ENCODE measurements at places on chromosomes 13 and 19. TPM values are rescaled to one million over a fixed set of nuclear protein-coding genes. Genes with fewer than 3 reads are reported as not detected.

DNA sequence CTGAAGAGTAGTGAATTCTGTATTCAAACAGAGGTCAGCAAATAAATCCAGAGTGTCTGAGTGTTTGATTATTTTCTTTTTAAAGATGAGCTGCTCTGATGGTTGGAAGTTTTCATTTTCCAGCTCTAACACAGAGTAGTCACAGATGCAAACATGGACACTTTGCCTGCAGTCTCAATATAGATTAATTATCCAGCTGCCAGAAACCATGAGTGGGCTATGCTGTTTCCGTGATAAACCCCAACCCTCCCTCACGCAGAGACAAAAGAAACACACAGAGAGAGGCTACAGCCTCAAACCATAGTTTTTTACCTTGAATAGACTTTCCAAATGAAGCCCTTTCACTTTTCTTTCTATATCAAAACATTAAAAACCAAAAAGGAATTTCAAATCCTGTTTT lies 884.7 kb downstream of the DIAPH3 start:
- H3K27me3 ChIP-seq: no peaks in the 10 kb centered on the region
- DNase-seq: no peak
- peak overlapping the region; percentile 27 for H3K27ac ChIP-seq
- no peak overlapping the region for H3K4me3 ChIP-seq
- H3K36me3 ChIP-seq: no peaks in the 10 kb centered on the region

DNA sequence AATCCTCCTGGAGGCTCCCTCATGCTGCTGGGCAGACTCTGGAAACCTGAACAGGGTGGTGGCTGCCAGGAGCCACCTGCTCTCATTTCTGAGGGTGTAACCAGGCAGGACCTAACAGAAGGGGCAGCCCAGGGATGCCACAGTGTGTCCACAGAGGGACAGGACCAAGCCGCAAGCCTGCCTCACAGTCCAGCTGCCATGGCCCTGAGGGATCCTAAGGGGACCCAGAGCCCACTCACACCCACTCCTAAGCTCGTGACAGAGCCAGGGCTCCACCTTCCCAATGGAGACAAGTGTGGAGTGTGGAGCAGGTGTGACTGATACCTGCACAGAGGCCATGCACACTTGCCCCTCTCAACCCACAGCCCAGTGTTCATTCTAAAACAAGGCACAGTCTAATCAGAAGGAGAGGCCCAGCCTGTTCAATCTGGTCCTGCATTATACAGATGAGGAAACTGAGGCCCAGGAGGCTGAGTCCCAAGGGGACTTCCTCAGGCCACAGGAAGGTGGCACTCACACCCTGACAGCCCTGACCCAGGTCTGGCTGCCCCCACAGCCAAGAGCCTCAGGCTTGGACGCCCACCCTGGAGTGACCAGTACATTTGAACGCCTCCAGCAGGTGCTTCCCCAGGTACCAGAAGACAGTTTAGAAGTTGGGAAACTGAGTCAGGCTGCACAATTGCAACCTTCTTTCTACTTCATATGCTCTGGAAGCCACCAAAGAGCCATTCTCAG lies 220.1 kb downstream of the TUBA3C start:
- no peaks in the 10 kb centered on the region for H3K4me1 ChIP-seq
- H3K27ac ChIP-seq: no peak overlapping the region
- no peak overlapping the region for H3K4me3 ChIP-seq
- no peaks in the 10 kb centered on the region for H3K27me3 ChIP-seq
- peaks cover 3% of the 10 kb centered on the region for H3K36me3 ChIP-seq

- peaks cover 12% of the 10 kb centered on the region for H3K36me3 ChIP-seq
- H3K27ac ChIP-seq: no peak overlapping the region
- H3K4me3 ChIP-seq: no peak overlapping the region
- H3K4me1 ChIP-seq: peaks cover 41% of the 10 kb centered on the region
- DNase-seq: no peak
Observed at GRCh38 chr13:75763512-75763911, 127.4 kb downstream of the LMO7 start.

DNA sequence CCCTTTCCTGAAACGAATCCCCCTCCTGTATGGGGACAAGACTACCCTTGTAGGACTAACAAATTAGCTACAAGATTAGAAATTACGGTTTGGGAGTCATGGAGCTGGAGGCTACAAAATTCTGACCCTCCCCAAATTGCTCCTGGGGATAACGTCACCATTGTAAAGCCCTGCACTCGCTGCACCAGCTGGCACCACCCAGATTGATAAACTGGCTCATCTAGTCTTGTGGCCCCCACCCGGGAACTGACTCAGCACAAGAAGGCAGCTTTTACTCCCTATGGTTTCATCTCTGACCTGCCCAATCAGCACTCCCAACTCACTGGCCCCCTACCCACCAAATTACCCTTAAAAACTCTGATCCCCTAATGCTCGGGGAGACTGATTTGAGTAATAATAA lies 150.6 kb upstream of the TSC22D1 start:
- H3K27me3 ChIP-seq: no peaks in the 10 kb centered on the region
- H3K4me3 ChIP-seq: no peak overlapping the region
- peaks cover 7% of the 10 kb centered on the region for H3K36me3 ChIP-seq
- no peak for DNase-seq
- peaks cover 4% of the 10 kb centered on the region for H3K4me1 ChIP-seq

- H3K27me3 ChIP-seq: no peaks in the 10 kb centered on the region
- peaks cover 22% of the 10 kb centered on the region for H3K36me3 ChIP-seq
- H3K4me3 ChIP-seq: peak overlapping the region; percentile 90
- H3K27ac ChIP-seq: peak overlapping the region; percentile 96
- no peak for DNase-seq
- H3K4me1 ChIP-seq: peaks cover 24% of the 10 kb centered on the region
Observed at GRCh38 chr19:55579766-55580621, 654 bp downstream of the ZNF579 start.

- no peak for DNase-seq
- no peak overlapping the region for H3K27ac ChIP-seq
- no peaks in the 10 kb centered on the region for H3K36me3 ChIP-seq
- H3K4me1 ChIP-seq: no peaks in the 10 kb centered on the region
- H3K4me3 ChIP-seq: no peak overlapping the region
Observed at GRCh38 chr13:53638040-53638439, 609.4 kb downstream of the OLFM4 start.

DNA sequence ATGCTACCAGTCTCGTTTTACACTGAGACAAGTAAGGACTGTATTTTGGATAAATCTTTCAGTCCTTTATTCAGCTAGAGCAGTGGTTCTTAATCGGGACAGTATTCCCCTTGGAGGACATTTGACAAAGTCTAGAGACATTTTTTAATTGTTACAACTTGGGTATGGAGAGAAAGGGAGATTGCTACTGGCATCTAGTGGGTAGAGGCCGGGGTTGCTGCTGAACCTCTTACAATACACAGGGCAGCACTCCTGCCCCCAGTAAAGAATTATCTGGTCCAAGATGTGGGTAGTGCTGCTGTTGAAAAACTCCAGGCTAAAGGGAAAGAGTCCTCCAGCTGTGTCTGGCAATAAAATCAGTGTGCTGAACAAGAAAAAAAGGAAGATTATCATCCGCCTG lies 334.8 kb downstream of the SLC7A1 start:
- peaks cover 5% of the 10 kb centered on the region for H3K36me3 ChIP-seq
- H3K27me3 ChIP-seq: peaks cover 32% of the 10 kb centered on the region
- H3K4me1 ChIP-seq: no peaks in the 10 kb centered on the region
- DNase-seq: no peak
- H3K4me3 ChIP-seq: no peak overlapping the region
- H3K27ac ChIP-seq: no peak overlapping the region

GRCh38 chr13:44363631-44364344 lies 9.8 kb upstream of the SERP2 start:
- no peak for DNase-seq
- H3K27me3 ChIP-seq: no peaks in the 10 kb centered on the region
- no peak overlapping the region for H3K27ac ChIP-seq
- H3K36me3 ChIP-seq: no peaks in the 10 kb centered on the region

- no peaks in the 10 kb centered on the region for H3K27me3 ChIP-seq
- no peaks in the 10 kb centered on the region for H3K36me3 ChIP-seq
- no peak overlapping the region for H3K4me3 ChIP-seq
- H3K27ac ChIP-seq: no peak overlapping the region
Observed at GRCh38 chr13:109281017-109281902, 505.1 kb downstream of the IRS2 start.

- H3K27ac ChIP-seq: no peak overlapping the region
- no peaks in the 10 kb centered on the region for H3K4me1 ChIP-seq
- DNase-seq: no peak
- H3K36me3 ChIP-seq: peaks cover 7% of the 10 kb centered on the region
Observed at GRCh38 chr19:2812414-2813234, 7.0 kb upstream of the ZNF554 start.

DNA sequence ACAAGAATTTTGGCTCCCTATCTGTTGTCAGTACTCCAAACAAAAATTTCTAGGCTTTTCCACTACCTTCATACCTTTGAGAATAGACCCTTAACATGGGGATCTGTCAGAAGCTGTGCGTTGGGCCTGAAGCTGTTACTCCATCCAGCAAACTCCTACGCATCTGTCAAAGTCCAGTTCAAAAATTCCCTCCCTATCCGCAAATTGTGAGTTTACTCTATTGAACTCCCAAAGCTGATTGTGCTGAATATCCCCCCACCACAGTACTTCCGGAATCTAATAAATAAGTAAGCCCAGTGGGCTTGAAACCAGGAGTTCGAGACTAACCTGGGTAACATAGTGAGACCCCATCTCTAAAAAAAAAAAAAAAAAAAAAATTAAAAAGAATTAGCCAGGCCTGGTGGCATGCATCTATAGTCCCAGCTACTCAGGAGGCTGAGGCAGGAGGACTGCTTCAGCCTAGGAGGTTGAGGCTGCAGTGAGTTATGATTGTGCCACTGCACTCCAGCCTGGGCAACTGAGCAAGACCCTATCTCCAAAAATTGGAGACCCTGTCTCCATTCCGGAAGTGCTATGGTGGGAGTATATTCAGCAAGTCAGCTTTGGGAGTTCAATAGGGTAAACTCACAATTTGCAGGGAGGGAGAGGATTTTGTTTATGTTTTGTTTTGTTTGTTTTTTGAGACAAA lies 930 bp upstream of the FBN3 start:
- DNase-seq: no peak
- H3K36me3 ChIP-seq: no peaks in the 10 kb centered on the region
- peak overlapping the region; percentile 72 for H3K4me3 ChIP-seq
- H3K4me1 ChIP-seq: peaks cover 46% of the 10 kb centered on the region
- H3K27me3 ChIP-seq: no peaks in the 10 kb centered on the region
- H3K27ac ChIP-seq: peak overlapping the region; percentile 91

DNA sequence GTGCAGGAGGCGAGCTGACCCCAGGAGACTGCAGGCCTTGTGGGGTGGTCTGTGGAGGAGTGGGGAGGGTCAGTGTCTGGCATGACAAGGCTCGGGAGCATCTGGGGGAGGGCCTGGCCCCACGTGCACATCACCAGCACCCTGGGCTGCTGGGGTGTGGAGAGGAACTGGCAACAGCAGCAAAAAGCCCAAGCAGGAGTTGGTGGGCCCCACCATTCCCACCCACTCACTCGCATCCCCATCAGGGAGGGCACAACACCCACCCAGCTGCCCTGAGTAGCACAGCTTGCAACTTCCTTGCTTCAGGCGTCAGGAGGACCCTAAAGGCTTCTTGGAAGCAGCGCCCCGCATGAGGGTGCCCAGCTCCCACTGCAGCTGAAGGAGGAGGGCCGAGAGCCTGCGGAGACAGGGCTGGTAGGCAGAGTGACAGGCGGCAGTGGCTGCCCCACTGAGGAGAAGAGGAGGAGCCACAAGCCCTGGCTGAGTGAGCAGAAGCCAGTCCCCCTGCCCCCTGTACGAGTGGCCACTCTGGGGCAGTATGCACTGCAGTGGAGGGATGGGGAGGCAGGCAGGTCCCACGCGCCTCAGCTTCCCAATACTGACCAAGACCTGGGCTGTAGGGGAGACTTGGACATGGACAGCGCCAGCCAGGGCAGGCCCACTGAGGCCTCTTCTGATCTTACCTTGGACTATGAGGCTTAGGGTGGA lies 26.5 kb downstream of the ELL start:
- no peak overlapping the region for H3K27ac ChIP-seq
- DNase-seq: no peak
- H3K36me3 ChIP-seq: no peaks in the 10 kb centered on the region
- peaks cover 16% of the 10 kb centered on the region for H3K4me1 ChIP-seq

DNA sequence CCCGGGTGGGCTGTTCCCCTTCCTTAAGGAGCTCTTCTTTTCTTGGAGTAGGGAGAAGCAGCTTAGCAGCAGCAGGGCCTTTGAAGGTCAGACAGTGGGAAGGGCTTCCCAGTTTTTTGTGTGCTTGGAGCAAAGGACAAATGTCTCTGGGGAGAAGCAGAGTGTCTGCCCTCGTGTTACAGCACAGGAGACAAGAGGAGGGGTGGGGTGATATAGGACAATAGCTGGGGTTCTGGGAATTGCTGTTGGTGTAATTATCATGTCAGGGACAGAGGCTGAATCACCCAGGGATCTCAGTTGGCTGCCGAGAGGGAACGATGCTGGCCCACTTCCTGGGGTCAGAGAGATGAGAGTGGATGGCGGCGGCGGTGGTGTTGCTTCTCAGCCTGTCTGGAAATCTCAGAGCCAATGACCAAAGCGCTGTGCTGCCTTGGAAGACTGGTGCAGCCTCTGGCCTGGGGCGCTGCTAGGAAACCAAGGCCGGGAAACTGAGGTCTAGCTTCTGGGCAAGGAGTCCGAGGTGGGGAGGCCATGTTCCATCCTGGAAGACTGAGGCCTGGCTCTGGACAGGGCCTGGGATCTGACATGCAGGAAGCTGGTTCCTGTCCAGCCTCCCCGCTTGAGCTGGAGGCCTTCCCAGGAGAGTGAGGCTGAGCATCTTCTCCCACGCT lies 1.2 kb downstream of the INAFM1 start:
- H3K27ac ChIP-seq: peak overlapping the region; percentile 66
- H3K36me3 ChIP-seq: peaks cover 4% of the 10 kb centered on the region
- no peaks in the 10 kb centered on the region for H3K27me3 ChIP-seq
- peaks cover 23% of the 10 kb centered on the region for H3K4me1 ChIP-seq

- H3K27ac ChIP-seq: peak overlapping the region; percentile 99
- no peaks in the 10 kb centered on the region for H3K27me3 ChIP-seq
- H3K4me1 ChIP-seq: peaks cover 19% of the 10 kb centered on the region
- no peak for DNase-seq
- no peaks in the 10 kb centered on the region for H3K36me3 ChIP-seq
Observed at GRCh38 chr19:681029-682019, 5.1 kb downstream of the FSTL3 start.

DNA sequence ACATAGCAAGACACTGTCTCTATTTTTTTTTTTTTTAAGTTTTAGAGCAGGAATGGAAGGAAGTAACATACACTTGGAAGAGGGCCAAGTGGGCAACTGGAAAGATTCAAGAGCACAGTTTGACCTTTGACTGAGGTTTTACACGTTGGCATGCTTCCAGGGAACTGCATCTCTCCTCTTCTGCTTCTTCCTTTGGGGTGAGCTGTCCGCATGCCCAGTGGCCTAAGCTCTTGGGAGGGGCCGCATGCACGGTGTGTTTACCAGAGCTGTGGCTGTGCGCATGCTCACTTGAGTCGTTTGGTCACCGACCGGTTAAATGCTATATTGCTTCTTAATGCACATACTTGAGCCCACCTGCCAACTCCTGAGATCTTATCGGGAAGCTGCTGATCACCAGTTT lies 727.7 kb downstream of the UQCRFS1 start:
- H3K4me3 ChIP-seq: no peak overlapping the region
- H3K27me3 ChIP-seq: no peaks in the 10 kb centered on the region
- no peak overlapping the region for H3K27ac ChIP-seq
- no peaks in the 10 kb centered on the region for H3K36me3 ChIP-seq
- H3K4me1 ChIP-seq: peaks cover 3% of the 10 kb centered on the region
- no peak for DNase-seq

The CD70 gene
- total RNA-seq: not detected

The EBI3 gene
- 0.68 TPM for total RNA-seq

The DCT gene
- total RNA-seq: 0.18 TPM

The HSD17B14 gene
- 27.1 TPM for total RNA-seq

The DUXA gene
- total RNA-seq: not detected

The VASP gene
- total RNA-seq: 54.8 TPM

The TLE6 gene
- total RNA-seq: 6.9 TPM

The HSH2D gene
- 0.38 TPM for total RNA-seq
